Placental pericyte (primary cell): ENCODE measurements at places on chromosomes 16 and 17. TPM values are rescaled to one million over a fixed set of nuclear protein-coding genes. Genes with fewer than 3 reads are reported as not detected.

Gene CSH1
- total RNA-seq = not detected in 2 replicates

Gene TTYH2
- 0.72 and 1.1 TPM in 2 replicates for total RNA-seq

Gene TBC1D3G
- total RNA-seq = not detected in 2 replicates

Gene PRR11
- total RNA-seq = 14.9 and 47.5 TPM in 2 replicates

Gene SOX8
- total RNA-seq = under 0.01 and 0.14 TPM in 2 replicates
